Right kidney (tissue), 9 donors: ENCODE measurements at places on chromosomes 11 and 22.

DNA sequence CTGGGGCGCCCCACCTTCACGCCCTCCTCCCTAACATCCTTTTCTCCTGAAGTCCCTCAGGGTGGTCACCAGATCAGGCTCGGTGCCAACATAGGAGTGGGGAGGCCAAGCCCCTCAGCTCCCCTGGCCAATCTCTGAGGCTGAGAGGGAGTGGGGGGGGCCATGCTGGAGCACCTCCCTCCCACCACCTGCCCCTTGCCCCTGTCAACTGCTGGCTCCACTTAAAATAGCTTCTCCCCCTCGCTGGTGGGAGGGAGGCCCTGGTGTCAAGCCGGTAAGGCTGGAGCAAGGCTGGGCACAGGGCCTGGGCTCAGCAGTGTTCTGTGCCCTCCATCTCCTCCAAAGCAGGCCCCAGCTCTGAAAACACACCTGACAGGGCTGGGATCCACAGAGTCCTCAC is 4.9 kb downstream of the PLXNB2 start:
- no peak for DNase-seq

GRCh38 chr22:25942856-25943411 is 200.9 kb downstream of the MYO18B start:
- DNase-seq = no peak

GRCh38 chr11:69888483-69889181 is 69.4 kb upstream of the FGF3 start:
- peak; percentile 60 for DNase-seq

GRCh38 chr22:39832627-39833074 is 60.9 kb downstream of the ENTHD1 start:
- DNase-seq = no peak

GRCh38 chr22:17830043-17830961 is 56.0 kb upstream of the BID start:
- peak; percentile 72 for DNase-seq

GRCh38 chr22:25380122-25380747 is 160.8 kb downstream of the CRYBB2 start:
- DNase-seq = no peak

DNA sequence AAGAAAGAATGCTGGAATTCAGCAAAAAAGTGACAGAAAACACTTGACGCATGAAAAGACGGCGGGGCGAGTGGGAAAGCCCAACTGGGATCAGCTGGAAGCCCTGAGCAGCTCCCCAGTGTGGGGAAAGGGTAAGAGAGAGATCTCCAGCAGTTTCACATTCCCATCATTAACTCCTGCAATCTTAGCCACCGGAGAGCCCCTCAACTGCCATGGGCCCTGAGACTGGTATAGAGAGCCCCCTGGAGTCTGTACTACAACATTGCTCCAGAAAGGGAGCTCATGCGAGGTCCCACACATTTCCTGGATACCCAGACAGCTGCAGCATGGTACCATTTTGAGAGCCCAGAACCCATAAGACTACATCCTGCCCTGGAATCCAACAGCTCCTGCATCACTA is 31.1 kb downstream of the MRGPRX4 start:
- DNase-seq = no peak

- DNase-seq = no peak
Observed at GRCh38 chr11:15141381-15141780, 26.7 kb downstream of the INSC start.

DNA sequence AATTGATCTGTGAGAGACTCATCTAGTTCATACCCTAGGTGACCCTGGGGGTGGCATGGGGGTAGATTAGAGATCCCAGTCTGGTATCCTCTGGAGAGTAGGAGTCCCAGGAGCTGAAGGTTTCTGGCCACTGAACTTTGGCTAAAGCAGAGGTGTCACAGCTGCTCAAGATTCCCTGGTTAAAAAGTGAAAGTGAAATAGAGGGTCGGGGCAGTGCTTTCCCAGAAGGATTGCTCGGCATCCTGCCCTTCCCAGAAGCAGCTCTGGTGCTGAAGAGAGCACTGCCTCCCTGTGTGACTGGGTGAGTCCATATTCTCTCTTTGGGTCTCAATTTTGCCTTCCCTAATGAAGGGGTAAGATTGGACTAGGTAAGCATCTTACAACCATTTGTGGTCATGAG is 653 bp downstream of the IL18BP start:
- no peak for DNase-seq
